CD4-positive, alpha-beta T cell treated with Interleukin-10 for 1 hour (primary cell): ENCODE measurements at places on chromosomes 2 and 18.

DNA sequence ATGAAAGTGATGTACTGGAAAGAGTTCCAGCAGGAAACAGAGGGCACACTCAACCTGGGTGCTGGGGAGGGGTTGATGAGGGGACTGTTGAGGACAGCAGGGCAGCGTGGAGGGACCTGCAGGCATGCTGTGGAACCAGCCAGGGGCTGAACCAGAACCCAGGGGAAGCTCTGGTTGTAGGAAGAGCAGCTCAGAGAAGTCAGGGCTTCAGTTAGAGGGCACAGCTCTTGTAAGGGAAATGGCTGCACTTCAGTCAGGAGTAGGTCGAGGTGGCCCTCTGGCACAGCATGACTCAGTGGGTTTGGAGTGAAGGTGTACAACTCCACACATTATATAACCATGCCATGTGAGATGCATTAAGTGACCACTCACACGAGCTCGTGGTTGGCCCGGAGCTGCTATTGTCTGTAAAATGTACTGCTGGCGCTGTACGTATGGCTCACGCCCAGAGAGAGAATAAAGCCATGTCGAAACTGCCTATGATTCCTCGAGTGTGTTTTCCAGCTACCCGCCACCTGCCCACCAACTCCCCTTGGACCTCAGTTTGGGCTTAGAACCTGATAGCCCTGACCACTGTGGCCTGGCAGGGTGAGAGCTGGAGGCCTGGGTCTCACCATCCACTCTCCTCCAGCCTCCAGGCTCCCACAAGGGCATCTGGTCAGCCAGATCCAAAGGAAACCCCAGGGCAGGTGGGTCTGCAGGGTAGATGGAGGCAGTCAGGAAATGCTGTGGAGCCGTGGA lies 136.5 kb upstream of the HS6ST1 start:
- DNase-seq = no peak

- no peak for DNase-seq
Observed at GRCh38 chr2:217787160-217787877, 215.5 kb downstream of the TNS1 start.

- no peak for DNase-seq
Observed at GRCh38 chr2:126756125-126756524, 100.2 kb downstream of the GYPC start.

GRCh38 chr2:134189009-134189720 lies 64.7 kb upstream of the MGAT5 start:
- no peak for DNase-seq

- DNase-seq = no peak
Observed at GRCh38 chr2:3527886-3528785, 8.8 kb upstream of the ADI1 start.

- no peak for DNase-seq
Observed at GRCh38 chr18:72672364-72673184, 128.4 kb upstream of the CBLN2 start.

DNA sequence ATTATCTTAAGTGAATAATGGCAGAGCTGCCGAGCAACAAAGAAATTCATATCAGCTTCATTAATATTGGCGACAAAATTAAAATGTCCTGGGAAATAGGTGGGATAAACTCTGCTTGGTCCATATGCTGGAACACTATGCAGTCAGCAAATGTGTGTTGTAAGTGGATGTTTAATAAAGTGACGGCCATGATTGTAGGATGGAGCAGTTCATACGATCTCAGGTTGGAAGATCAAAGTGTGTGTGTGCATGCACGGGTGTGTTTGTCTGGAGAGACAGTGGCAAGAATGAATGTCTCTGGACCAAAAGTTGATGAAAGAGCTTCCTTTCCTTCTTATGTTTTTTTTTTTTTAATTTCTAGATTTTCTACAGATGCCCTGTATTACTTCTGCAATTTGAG lies 14.8 kb downstream of the TWIST2 start:
- DNase-seq = no peak

GRCh38 chr2:217108575-217109027 lies 248.7 kb upstream of the TNP1 start:
- no peak for DNase-seq

DNA sequence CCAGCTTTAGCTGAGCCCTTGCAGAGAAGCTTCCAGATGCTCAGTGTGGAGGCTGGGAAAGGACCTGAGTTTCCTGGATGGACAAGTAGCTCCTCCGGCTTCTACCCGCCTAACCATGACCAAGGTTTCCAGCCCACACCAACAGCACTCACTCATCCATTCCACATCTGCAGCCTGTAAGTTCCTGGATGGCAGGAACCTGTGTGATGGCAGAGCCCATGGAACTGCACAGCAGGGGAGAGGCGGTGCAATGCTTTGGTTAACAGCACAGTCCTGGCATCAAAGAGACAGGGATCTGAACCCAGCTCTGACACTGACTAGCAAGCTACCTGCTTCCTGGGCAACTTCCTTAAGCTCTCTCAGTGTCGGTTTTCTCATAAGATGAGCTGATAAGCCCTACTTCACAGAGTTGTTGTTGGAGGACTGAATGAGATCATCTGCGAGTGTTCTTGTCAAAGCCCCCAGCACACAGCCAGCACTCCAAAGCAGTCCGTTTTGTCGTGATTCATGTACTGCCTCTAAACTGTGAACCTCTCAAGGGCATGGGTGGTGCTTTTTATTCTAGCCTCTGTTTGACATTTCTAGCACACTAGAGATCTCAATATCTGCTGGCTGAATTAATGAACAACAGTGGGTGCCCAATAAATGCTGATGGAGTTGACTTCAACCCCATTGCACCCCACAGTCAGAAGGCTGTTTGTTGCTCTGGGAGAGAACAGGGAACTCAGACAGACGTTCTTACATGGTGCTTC lies 41.6 kb upstream of the OTOF start:
- peak; percentile 17 for DNase-seq

- no peak for DNase-seq
Observed at GRCh38 chr18:31030574-31031278, 11.8 kb downstream of the DSC3 start.

DNA sequence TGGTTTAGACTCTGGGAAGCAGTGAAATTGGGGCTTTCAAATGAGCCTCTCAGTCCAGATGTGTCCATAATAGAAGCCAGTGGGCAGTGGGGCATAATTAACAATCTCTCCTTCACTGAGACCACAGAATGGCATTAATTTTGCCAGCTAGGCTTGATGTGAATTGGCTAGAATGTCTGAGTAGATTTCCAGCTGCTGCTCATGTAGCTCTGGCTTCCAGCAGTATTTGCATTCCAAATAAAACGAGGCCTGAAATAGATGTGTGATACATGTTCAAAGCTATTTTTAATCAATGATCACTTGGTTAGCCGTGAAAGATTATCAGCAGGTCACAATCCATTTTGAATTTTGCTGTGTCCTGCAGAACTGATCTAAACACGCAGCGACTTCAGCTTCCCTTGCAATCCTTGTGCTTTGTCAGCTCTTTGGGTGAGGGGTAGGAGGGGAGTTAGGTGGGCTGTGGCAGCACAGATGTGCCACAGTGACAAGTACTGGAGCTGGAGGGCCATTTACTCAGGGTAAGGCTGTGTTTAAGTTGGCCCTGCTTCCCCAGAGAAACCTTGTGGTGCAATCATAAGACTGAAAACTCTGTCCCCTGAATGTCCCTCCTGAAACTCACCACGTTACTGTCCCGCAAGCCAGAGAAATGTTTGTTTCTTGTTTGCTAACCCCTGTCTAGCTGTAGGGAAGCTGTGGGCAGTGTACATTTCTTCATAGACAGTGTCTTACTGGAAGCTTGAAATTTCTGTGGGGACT lies 56.9 kb upstream of the TMEM178A start:
- no peak for DNase-seq

DNA sequence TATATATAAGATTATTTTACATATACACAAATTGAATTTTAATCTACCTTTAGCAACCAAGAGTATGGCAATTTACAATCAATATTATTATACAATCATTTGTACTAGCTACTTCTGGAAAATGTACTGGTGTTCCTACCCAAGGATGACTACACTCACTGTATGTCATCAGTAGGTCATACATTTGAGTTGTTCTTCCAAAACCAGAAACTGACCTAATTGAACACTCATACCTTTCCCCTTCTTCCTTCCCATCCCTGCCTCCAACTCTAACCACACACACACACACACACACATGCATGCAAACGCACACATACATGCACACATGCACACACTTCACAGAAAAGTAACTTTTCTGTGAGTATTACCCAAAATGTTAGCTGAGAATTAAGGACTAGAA lies 8.2 kb upstream of the ERCC3 start:
- no peak for DNase-seq

- DNase-seq = no peak
Observed at GRCh38 chr2:114022360-114023085, 132.6 kb downstream of the ACTR3 start.

GRCh38 chr2:176997074-176997791 lies 215.4 kb upstream of the HNRNPA3 start:
- DNase-seq = peak; percentile 13

- DNase-seq = no peak
Observed at GRCh38 chr2:188820576-188820975, 153.6 kb upstream of the COL3A1 start.

GRCh38 chr18:34158881-34159690 lies 65.6 kb downstream of the NOL4 start:
- no peak for DNase-seq

GRCh38 chr18:76356666-76357065 lies 138.4 kb downstream of the ZNF516 start:
- DNase-seq = no peak

DNA sequence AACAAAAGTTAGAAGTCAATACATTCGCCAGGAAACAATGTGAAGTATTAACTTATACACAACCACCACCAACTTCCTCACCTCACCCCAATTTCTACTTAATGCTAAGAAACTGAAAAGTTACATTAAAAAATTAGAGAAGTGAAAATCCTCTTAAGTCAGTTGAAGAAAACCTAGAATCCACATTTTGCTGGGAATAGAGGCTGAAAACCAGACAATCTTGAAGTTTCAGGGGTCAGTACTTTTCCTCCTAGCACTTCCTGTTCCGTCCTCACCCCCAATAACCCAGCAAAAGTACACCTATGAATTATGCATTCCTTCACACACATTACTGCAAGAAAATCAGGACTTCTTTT lies 6.3 kb downstream of the YES1 start:
- no peak for DNase-seq

GRCh38 chr2:19736191-19736831 lies 165.5 kb downstream of the TTC32 start:
- no peak for DNase-seq

- DNase-seq = no peak
Observed at GRCh38 chr2:233115741-233116140, 55.6 kb downstream of the INPP5D start.

GRCh38 chr2:127630864-127631540 lies 15.0 kb upstream of the GPR17 start:
- no peak for DNase-seq

- peak; percentile 44 for DNase-seq
Observed at GRCh38 chr2:101698844-101699754, 1.6 kb downstream of the MAP4K4 start.

- no peak for DNase-seq
Observed at GRCh38 chr2:192029089-192029488, 165.6 kb downstream of the TMEFF2 start.

DNA sequence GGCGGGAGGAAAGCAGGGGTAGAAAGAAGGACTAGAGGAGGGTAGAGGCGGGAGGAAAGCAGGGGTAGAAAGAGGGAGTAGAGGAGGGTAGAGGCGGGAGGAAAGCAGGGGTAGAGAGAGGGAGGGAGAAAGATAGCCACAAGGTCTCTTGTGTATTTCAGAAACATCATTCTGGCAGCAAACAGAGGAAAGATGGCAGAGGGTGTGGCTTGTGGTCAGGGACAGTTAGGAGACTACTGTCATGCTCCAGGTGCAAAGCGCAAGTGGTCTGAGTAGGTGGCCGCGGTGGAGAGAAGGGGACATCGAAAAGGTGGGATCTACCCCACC lies 82.4 kb upstream of the TAF1B start:
- DNase-seq = no peak

DNA sequence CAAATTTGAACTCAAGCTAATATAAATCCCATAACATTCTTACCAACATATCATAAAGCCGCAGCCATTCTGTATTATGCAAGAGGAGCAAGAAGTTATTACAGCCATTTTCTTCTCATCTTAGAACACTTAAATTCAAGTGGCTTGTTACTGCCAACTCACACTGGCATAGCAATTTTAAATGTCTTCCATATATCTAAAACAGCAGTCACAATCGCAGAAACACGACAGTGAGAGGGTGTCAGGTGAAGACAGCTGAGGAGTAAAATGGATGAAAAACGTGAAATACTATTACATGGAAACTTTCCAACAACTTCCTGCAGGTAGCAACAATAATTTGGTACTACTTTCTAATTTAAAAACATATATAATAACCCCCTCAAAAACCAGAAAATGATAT lies 17.9 kb downstream of the PPP3R1 start:
- DNase-seq = no peak

DNA sequence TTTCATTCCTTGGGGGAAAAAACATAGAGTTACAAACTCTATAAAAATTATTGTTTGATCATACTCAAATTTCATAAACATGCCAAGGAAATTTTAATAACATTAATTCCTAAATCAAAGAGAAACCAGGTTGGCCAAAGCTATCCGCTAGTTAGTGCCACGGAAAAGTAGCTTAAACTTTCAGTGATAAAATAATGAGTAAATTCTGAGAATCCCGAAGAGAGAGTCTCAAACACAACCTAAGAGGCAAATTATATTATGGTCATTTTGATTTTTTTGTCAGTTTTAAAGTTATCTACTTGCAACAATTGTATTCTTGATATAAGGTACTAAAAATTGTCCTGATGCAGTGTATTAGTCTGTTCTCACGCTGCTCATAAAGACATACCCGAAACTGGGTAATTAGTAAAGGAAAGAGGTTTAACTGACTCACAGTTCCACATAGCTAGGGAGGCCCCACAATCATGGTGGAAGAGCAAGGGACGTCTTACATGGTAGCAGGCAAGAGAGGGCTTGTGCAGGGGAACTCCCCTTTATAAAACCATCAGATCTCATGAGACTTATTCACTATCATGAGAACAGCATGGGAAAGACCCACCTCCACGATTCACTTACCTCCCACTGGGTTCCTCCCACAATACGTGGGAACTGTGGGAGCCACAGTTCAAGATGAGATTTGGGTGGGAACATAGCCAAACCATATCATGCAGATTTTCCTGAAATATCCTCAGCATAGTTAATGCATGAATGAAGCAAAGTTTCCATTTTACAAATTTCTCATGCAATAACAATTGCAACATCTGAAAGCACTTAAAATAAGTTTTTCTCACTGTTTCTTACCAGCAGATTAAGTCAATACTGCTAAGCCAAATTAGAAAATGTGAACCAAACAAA lies 205.9 kb upstream of the STK17B start:
- no peak for DNase-seq

DNA sequence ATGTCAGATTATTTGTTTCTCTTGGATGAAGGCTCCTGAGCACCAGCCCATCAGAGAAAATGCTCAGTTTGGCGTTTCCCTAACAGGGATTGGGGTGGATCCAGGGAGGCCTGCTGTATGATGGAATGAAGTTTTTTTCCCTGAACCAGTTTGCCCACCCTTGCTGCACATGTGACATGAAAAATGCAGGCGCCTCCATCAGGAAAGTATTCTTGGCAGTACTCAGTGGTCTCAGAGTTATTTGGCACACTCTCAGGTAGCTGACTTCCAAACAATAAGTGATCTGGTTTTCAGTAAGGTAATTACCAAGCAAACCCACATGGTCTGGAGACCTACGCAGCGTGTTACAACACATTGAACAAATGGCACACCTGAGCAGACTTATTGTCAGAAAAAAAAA lies 254.9 kb downstream of the PAX3 start:
- DNase-seq = no peak

GRCh38 chr18:74255131-74255616 lies 36.6 kb downstream of the CYB5A start:
- DNase-seq = no peak

GRCh38 chr18:79575891-79576685 lies 103.5 kb upstream of the CTDP1 start:
- no peak for DNase-seq
